ENCODE measurements at places on chromosomes 4 and X.

- DNase-seq, result no peak
These were observed 153.7 kb downstream of the APBB2 start for GRCh38 chr4:41060352-41061334.

DNA sequence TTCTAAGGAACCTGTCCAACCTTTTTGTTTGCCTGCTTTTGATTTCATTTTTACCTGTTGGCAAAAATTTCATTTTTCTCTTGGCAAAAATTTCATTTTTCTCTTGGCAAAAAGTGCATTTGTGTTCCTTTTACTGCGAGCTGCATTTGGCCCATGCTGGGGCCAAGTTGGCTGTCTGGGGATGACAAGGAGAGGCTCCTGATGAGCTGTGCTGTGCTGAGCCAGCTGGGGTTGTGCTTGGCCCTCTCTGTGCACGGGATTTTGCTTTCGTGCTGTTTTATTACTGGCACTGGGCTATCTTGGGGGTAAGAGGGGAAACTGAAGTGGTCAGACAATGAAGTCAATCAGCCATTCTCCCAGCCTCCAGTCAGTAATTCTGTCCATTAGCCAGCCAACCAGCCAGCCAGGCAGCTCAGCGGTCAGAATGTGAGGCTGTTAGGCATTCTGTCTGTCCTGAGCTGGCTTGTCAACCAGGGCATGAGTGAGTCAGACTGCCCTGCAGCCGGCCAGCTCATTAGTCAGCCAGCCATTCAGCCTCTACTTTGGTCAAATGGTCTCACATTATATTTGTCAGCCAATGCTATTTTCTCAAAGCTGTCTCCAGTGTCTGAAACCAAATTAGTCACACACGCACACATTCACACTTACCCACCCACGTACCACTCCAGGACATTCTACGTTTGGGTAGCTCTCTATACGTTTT is 56.9 kb upstream of the PRPS1 start:
- DNase-seq, result peak; percentile 14

DNA sequence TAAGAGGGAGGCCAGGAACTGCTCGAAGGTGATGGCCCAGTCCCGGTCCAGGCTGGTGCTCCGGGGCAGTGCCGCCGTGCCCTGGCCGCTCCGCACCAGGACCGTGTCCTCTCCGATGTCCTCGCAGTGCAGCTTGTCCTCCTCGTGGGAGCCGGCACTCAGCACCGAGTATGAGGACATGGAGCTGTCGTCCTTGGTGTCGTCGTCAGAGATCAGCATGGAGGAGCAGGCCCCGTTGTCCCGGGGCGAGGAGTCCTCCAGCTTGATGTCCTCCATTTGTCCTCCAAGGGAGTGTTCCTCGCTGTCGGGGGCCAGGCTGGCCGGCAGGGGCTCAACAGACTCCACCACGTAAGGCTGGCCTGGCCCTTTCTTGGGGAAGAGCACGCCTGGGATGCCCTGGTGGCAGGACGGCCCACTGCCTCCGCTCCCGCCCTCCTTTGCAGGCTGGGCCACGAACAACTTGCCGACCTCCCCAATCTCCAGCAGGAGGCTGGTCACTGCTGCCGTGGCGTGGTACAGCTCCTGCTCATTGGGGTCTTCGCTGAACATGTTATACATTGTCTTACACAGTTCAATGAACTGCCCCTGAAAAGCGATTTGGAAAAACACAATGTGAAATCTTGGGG is 53.7 kb upstream of the UCP1 start:
- DNase-seq, result no peak

GRCh38 chr4:82382751-82383150 is 9.0 kb upstream of the HNRNPD start:
- DNase-seq, result no peak

- no peak for DNase-seq
These were observed 371.9 kb downstream of the GABRG1 start for GRCh38 chr4:45751877-45752530.

GRCh38 chrX:44828008-44828605 is 15.7 kb upstream of the DUSP21 start:
- no peak for DNase-seq

GRCh38 chr4:150264595-150265161 is 186.4 kb downstream of the DCLK2 start:
- DNase-seq, result no peak

- DNase-seq, result no peak
These were observed at the start of gene HOPX for GRCh38 chr4:56681158-56681852. Gene HOPX, minus strand, starts transcription at chr4:56681296. Its CDS starts 23,480 bp downstream, at chr4:56657816.

- DNase-seq, result no peak
These were observed 643.8 kb downstream of the FAT4 start for GRCh38 chr4:125958519-125958918.

GRCh38 chr4:7383266-7383665 is 51.5 kb downstream of the PSAPL1 start:
- DNase-seq, result peak; percentile 36

DNA sequence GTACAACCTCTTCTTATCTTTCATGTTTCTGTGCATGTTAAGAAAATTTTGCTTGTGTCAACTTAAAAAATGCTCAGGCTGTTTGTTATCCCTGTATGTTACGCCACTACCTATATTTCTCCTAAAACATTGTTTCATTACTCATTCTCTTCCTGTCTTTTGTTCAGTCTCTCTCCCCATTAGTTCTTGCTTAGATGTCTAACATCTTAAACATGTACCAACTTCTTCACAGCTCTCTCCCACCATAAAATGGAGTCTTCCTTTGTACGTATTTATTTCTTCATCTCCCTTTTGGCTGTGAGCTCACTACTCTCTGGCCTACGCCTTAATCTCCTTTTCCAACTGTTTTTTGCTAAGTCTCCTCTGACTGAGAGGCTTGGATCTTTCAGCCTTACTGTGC is 36.4 kb downstream of the PCDH7 start:
- no peak for DNase-seq

DNA sequence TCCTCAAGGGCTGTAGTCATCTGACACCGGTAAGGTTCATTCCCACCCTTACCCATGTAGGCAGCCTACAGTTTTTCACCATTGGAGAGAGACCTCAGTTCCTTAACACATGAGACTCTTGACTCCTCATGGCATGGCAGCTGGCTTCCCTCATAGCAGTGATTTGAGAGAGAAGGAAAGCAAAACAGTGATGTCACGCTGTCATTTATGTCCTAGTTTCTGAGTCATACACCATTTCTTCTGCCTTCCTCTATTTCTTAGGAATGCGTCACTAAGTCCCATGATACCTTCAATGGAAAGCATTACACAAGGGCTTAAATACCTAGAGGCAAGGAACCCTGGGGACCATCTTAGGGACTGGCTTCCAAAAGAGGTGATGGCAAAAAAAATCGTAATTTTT is 226.1 kb downstream of the SPCS3 start:
- no peak for DNase-seq

GRCh38 chr4:113539408-113539807 is 222.1 kb downstream of the CAMK2D start:
- DNase-seq, result no peak

DNA sequence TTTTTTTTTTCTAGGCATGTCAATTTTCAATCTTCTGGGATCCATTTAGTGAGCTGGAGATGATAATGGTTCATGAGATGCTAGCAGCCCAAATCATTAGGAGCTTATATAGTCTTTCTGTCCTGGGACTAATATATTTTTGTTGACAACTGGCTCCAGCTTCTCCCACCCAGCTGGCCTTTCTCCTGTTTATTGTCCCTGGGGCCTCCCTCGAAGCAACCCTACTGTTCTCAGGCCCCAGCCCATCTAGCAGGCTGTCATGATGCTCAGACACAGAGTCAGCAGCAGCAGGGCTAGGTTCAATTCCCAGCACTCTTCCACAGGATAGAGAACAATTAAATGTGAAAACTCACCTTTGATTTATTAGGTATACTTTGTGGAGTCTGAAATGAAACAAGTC is 127.6 kb upstream of the MID1 start:
- DNase-seq, result no peak

GRCh38 chrX:350148-350533 is 31.5 kb upstream of the GTPBP6 start:
- no peak for DNase-seq

DNA sequence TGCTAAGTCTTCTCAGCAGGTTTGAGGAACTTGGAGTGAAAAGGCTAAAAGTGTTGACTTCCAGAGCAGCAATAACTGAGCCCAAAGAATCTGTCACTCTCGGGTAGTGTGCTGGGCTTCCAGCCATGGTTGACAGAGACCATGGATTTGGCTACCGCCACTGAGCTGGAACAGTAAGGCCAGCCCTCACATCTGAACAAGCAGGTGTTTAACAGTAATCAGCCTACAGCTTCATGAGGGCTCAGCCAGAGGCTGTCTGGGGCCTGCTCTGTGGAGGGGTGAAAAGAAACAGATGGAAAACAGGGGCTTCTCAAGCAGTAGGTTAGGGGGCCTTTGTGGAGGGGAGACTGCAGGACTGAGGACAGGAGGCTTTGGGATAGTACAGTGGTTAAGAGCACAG is 14.9 kb downstream of the RASL11B start:
- no peak for DNase-seq

- DNase-seq, result no peak
These were observed 27.1 kb downstream of the CD99L2 start for GRCh38 chrX:150871341-150871811.

DNA sequence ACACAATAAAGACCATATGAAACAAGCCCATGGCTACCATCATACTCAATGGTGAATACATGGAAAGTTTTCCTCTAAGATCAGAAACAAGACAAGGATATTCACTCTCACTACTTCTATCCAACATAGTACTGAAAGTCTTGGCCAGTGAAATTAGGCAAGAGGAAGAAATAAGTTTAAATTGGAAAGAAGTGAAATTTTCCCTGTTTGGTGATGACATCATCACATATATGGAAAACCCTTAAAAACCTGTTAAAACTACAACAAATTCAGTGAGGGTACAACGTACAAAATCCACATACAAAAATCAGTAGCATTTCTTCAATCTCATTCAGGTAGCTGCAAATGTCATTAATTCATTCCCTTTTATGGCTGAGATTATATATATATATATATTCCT is 164.0 kb upstream of the IRS4 start:
- no peak for DNase-seq

DNA sequence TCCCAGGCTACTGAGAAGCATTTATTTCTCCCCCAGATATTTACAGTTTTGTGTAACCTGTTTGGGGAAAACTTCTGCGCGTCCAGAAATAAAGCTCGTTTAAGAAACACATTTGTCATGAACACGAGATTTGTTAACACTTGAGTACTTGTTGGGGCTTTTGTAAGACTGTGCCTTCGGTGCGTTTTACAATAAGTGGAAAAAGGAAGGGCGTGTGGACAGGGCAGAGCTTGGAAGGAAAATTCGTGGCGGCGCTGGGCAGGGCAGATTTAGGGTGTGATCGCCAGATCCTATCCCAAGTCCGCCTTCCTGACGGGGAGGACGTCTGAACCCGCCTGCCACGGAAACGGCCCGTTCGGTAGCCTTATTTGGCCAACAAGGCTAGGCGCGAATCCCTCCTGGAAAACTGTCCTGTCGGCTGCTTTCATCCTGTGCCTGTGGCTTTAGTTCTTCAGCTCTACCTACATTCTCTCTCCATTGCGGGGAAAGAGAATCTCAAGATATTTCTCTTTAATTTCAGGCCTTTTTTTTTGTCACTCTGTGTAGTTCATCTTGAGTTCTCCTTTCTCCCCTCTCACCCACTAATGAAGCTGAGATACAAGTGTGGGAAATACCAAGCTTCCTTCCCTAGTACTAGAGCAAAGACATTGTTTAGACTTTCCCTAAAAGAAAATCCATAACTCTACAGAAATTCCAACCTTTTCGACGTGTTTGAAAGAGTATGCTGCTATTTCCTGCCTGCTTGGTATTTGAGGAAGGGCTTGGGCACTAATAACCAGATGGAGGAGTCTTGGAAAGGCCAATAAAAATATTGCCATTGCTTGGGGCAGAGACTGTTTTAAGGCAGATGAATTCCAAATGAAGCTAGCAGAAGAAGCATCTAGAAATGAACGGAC is 982 bp downstream of the PDLIM5 start:
- peak; percentile 22 for DNase-seq

- DNase-seq, result no peak
These were observed 135.0 kb downstream of the REELD1 start for GRCh38 chr4:146349306-146349705.

GRCh38 chr4:61820136-61820535 is 620.0 kb downstream of the ADGRL3 start:
- no peak for DNase-seq

DNA sequence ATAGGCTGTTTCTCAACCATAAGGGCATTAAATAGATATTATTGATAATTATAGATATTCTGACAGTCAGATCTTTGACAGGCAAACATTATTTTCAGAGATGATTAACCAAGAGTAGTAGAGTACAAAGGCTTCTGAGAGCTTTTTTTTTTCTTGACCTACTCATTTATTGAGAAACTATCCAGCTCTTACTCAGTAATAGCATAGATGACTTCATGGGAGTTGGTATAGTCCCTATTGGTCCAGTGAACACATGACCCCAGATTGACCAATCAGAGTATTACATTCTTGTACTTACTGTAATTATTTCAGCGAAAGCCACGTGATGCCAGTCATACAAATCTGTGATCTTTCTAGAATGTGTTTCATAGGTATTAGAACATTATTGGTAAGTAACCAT is 508.7 kb downstream of the FSTL5 start:
- no peak for DNase-seq

DNA sequence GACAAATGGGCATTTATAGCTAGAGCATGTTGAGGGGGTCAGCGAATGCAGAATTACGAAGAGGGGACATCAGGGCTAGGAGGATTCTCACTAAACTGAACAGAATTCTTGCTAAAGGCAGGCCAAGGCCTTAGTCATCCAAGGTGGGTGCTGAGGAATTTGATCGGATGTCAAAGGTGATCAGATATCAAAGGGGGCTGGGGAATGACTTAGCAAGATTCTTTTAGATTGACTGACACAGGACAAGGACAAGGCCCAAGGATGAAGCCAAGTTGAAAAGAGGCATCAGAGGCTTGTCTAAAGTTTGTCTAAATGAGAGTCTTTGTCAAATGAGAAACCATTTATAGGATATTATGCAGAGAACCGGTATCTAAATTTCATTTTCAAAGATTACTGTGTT is 9.7 kb downstream of the TMEM184C start:
- DNase-seq, result no peak

GRCh38 chr4:77505275-77505957 is 100.2 kb upstream of the CXCL13 start:
- DNase-seq, result no peak

DNA sequence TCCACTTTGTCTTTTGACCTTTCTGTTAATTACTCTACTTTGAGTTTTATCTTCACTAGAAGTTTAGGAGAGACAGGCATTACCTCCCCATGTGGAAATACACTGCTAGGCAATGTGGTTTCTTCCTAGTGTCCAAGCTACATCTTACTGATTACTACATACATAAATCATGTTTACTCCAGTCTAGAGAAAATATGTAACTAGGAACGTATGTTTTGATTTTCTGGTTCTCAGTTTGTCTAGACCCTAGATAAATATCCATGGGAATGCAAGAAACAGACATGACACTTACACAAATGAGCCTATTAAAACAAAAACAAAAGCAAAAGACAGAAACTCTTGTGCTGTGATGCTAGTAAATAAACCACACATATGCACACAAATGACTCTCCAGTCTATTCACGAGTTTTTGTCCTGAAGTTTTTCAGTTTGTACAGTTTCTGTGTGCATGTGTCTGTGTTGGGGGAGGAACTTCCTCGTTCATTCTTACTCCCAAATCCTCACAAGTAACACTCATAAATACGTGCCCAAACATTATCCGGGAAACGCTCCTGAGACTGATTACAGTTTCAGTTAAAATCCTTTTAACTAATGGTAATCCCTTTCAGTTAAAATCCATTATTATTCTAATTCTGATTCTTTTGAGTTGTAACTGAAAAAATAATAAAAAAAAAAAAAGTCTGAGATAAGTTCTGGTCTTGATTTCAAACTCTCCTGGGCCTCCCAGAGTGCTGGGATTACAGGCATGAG is 283.5 kb upstream of the FTHL17 start:
- DNase-seq, result no peak

Measured in frontal cortex (tissue), 4 donors.